ENCODE measurements at places on chromosomes 2 and 18.

- no peak for DNase-seq
These were observed 895.8 kb downstream of the TSN start for GRCh38 chr2:122651236-122651635.

- DNase-seq: no peak
These were observed 52.4 kb upstream of the AGPS start for GRCh38 chr2:177340158-177340557.

GRCh38 chr2:136962105-136962725 is 196.9 kb downstream of the THSD7B start:
- no peak for DNase-seq

DNA sequence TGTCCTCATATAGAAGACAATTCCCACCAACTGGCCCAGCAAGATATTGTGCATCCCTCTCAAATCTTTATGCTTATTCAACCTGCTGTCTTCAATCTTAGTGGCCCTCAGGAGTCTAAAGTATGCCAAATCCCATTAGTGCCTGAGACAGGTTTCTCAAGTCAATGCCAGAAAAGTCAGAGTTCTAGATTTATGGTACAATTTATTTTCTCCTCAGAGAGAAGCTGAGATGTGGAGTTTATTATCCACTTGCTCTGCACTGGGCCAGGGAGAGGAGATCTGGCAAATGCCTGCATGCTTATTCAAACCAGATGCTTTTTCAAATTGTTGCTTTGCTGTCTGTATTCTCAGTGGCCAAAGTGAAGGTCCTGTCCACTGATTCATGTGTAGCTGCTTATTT is 825.2 kb downstream of the METTL4 start:
- DNase-seq: no peak

DNA sequence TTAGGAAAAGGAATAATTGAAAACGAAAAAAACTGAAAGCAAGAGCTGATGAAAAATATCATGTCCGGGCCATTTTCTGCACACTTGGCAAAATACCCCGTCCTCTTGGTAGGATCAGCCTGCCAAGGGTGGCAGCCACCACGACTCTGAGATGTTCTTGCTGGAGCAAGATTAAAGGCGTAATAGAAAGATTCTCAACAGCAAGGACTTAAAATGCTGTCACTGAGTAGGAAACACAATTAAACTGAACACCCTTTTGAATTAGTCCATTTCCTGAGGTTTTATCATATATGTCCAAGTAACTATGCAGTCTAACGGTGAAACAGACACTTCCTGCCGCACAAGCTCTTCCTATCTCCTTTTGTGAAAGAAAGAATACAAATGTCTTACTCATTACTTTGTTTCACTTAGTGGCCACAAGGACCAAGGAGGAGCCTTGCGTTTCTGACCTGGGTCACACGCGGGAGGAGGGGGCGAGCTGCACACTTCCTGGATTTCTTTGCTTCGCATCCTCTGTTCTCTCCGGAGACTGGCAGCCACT is 222.7 kb downstream of the PIEZO2 start:
- DNase-seq: no peak

DNA sequence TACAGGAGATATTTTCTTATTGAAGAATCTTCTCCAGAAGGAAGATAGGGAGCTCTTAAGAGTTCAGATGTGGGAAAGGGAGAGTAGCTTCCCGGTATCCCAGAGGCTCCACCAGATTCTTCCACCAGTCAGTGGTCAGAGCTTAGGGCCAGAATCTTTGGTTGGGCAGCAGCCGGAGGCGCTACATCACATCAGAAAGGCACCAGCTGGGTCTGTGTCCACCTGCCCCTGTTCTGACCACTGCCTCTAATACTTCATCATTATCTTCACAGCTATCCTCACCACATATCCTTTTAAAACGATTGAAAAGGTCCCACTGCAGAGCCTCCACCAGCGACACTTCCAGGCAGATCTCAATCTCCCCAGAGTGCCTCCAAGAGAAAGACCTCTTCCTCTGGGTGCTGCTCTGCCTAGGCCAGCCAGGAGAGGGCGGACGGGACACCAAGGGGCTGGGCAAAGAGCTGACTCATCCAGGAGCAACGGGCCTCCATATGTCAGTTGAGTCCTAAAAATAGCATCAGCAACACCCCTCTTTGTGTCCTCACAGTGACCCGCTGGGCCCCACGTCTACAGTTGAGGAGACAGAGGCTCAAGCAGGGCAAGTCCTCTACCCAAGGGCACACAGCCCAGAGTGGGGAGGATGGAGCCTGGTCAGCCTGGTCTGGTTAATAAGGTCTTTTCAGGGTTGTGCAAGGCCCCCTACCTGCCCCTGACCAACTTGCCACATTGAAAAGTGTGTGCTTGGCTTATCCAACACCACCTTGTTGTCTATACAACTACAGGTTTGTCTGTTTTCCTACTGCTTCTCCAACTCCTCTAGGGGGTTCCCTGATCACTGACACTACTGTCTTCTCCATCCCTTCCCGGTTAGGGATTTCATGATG is 81.2 kb downstream of the ADD2 start:
- no peak for DNase-seq

Measured in activated naive CD4-positive, alpha-beta T cell treated with Interleukin-2 at 50 U/mL for 16 hours (primary cell).